Cardiac fibroblast (primary cell): ENCODE measurements at places on chromosomes 4 and X.

DNA sequence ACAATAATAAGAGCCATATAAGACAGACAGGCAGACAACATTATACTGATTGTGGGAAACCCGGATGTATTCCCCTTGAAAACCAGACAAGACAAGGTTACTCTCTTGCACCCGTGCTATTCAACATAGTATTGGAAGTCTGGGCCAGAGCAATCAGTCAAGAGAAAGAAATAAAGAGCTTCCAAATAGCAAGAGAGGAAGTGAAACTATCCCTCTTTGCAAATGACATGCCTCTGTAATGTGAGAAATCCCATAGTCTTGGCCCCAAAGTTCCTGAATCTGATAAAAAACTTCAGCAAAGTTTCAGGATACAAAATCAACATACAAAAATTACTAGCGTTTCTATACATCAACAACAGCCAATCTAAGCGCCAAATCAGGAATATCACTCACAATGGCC, 102.1 kb downstream of the DCAF12L2 start:
- no peak for DNase-seq

GRCh38 chr4:68466185-68466584, 18.9 kb downstream of the TMPRSS11E start:
- DNase-seq = peak; percentile 81

DNA sequence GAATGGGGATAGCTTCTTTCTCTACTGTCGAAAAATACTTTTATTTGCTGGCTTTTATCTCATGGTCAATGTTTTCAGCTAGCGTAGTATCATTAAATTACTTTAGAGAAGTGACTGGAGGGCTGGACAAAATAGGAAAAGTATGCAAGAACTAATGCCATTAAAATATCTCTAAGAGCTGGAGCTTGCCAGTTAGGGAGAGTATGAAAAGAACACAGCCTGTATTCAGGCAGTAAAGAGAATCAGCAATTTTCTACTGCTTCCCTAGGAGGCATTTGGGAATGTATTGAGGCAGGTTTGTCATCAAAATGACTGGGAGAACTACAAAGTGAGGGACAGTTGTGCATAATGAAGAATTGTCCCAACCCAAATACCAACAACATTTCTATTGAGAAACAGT, 43.0 kb upstream of the FTHL17 start:
- no peak for DNase-seq

- DNase-seq = no peak
Measured at GRCh38 chr4:39881789-39882188, 95.9 kb downstream of the PDS5A start.

GRCh38 chrX:101265869-101266428, 25.2 kb downstream of the TAF7L start:
- DNase-seq = peak; percentile 83

DNA sequence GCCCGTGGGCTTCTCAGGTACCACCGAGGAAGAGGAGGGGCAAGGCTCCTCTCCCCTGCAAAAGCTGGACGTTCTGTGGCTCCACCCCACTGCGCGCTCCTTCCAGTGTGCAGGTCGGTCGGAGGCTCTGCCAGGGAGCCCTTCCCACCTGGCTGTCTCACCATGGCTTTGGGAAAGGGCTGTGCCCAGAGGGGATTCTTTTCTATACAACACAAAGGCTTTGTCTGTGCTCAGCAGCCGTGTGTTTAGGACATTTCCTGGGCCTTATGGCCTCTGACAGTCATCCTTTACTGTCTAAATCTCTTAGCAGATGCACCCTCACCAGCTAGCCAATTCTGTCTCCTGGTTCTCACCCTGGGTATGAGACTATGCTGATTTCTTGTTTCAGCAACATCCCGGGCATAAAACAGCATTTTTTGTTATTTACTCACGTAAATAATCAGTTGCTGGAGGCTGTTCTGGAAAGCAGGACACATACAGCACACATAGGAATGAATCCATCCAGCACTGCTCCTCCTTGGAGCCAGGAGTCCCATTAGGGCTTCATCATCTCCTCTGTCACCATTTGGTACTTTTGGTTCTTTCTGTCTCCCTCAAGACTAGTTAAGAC, 20.4 kb upstream of the ATXN3L start:
- peak; percentile 4 for DNase-seq

GRCh38 chr4:42683393-42683792, 26.5 kb upstream of the ATP8A1 start:
- no peak for DNase-seq

- DNase-seq = no peak
Measured at GRCh38 chr4:148068065-148068911, 336.4 kb downstream of the ARHGAP10 start.

- no peak for DNase-seq
Measured at GRCh38 chr4:14065406-14065805, 437.9 kb upstream of the BOD1L1 start.

DNA sequence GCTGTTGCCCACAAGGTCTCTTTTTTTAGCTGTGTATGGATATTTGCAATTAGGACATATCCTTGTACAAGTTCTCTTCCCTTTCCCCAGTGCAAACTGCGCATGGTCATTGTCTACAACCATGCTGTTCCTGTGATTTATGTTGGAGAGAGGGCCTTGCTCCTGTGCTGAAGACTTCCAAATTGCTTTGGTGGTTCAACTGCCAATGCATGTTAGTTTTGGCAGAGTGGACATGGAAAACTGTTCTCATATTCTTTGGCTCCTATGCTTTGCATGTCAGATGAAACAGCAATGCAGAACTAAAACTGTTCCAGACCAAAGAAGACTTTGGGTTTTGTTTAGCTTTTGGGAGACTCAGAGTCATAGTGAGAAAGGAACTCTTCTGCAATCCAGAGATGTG, 148.8 kb upstream of the EDNRA start:
- no peak for DNase-seq

DNA sequence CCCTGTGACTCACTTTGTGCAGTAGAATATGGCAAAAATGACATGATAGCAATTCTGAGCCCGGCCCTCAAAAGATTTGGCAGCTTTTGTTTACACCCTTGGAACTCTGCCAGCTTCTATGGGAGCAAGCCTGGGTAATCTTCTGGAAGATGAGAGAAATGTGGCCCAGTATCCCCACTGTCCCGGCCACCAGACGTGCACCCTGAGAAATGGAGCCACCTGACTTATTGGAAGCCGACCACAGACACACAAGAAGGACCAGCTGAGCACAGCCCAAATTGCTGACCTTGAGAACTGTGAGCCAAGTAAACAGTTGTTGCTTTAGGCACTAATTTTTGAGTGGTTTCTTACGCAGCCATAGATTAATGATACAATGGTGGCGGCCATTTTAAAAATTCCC, 197.0 kb downstream of the STIM2 start:
- DNase-seq = no peak
